ENCODE measurements at places on chromosomes 4 and X.
A peak's percentile ranks its signal among the peaks of the same experiment; 100 is the strongest.

GRCh38 chr4:112425823-112426222 is 90.2 kb downstream of the NEUROG2 start:
- DNase-seq, result no peak

- no peak for DNase-seq
Measured at GRCh38 chr4:187085339-187085738, 361.7 kb upstream of the FAT1 start.

GRCh38 chr4:40978548-40978947 is 228.8 kb downstream of the NSUN7 start:
- DNase-seq, result no peak

- DNase-seq, result peak; percentile 37
Measured at GRCh38 chr4:166091912-166092510, 219.0 kb downstream of the TLL1 start.

- DNase-seq, result no peak
Measured at GRCh38 chrX:153519569-153520286, 2.3 kb downstream of the ATP2B3 start.

GRCh38 chr4:108351791-108352190 is 183.1 kb upstream of the LEF1 start:
- no peak for DNase-seq

GRCh38 chr4:105057370-105058105 is 89.1 kb upstream of the TET2 start:
- peak; percentile 38 for DNase-seq

All from KBM-7 (cell line).